Stimulated activated CD8-positive, alpha-beta memory T cell treated with anti-CD3 and anti-CD28 coated beads, Interleukin-4, amount 100 ng/mL, for 1 hour (primary cell): ENCODE measurements at places on chromosomes 1 and 21.

DNA sequence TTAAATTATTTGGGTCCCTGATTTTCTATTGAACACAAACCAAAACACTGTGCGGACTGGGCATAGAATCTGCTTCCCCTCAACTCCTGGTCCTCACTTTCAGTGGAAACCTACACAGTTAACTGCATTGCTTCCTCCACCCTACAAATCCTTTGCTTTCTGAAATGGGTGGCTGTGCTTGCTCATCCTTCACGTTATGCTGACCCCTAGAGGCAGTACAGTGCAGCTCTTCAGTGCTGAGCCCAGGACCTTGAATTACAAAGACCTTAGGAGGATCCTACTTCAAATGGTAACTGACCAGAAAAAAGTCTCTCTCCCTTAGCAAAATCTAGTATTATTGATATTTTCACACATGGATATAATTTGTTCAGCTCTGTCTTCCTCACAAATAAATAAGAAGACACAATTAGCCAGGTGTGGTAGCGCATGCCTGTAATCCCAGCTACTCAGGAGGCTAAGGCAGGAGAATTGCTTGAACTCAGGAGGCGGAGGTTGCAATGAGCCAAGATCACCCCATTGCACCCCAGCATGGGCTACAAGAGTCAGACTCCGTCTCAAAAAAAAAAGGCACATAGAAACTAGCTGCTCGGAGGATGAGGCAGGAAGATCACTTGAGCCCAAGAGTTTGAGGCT, 63.4 kb upstream of the L1TD1 start:
- no peak for DNase-seq

GRCh38 chr1:106785176-106785575, 271.3 kb upstream of the PRMT6 start:
- DNase-seq, result no peak

- DNase-seq, result no peak
These were observed 661.0 kb upstream of the PTBP2 start for GRCh38 chr1:96060621-96061020.

- DNase-seq, result no peak
These were observed 57.1 kb downstream of the ZNF684 start for GRCh38 chr1:40588586-40588985.

DNA sequence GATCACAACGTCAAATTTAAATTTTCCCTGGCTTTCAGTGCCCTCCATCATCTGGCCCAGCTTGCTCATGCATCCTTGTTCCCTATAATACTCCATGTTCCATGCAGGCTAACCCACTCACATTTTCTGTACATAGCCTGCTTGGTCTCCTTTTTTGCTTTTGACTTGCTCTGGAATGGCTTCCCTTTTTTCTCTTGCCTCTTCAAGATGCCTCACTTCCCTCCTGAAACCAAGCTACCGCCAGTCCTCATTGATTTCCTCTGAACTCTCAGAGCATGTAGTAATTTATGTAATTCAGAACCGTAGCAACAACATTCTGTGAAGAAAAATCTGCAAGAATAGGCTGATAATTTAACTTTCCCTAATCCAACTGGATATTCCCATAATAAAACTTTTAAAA, 10.3 kb downstream of the CAP1 start:
- DNase-seq, result no peak

- no peak for DNase-seq
These were observed 27.8 kb downstream of the ZNF362 start for GRCh38 chr1:33284049-33284448.

DNA sequence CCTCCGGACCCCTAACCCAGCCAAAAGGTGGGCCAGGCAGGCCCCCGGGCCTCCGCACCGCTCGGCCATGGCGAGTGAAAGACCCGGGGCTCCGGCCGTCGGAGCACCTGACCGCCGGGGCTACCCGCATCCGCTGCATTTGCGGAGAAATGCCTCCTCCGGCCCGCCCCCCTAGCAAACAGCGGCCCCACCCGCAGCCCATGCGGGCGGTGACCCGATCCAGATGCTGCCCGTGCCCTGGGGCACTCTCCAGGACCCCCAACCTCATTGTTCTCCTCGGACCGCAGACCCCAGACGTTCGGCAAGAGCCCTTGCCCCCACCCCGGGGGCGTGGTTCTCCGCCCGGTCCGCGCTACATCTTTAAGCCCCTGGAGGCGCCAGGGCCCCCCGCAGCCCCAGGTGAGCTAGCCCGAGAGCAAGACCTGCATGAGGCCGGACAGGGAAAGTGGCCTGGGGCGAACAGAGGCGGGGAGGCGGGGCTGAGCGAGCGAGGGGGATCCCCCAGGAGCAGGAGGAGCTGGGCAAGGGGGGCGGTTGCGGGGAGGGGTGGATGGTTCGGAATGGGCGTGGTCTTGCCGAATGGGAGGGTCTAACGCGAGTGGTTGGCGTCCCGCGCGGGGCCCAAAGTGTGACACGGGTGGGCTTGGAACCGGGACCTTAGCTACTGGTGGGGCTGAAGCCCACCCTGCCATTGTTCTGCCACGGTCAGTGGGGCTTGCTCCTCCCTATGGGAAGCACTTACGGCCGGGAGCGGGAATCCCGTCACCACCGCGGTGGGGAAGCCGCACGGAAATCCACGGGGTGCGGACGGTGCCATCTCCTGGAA, 6.3 kb upstream of the CRYBG2 start:
- no peak for DNase-seq

DNA sequence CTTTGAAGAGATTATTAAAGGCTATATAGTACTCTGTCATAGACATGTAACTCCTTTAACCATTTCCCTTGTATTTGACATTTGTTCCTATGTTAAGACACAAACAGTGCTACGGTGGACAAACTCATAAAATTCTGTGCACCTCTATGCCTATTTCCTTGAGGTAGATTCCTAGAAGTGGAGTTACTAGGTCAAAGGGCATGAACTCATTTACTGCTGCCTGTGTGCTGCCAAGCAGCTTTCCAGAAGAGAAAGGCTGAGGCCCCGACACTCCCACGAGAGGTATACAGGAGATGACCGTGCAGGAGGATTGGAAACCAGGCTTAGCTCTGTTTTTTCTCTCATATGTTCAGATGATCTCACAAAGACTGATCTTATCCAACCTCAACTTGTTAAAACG, 34.4 kb upstream of the TENT5C start:
- DNase-seq, result no peak

- DNase-seq, result no peak
These were observed 5.6 kb downstream of the CAMK2N1 start for GRCh38 chr1:20480243-20480944.

GRCh38 chr1:89871768-89872473, 51.1 kb downstream of the LRRC8D start:
- no peak for DNase-seq

GRCh38 chr1:39969531-39970270, 14.8 kb downstream of the MFSD2A start:
- DNase-seq, result no peak

- no peak for DNase-seq
These were observed 27.2 kb downstream of the ADAMTS5 start for GRCh38 chr21:26939601-26940111.

DNA sequence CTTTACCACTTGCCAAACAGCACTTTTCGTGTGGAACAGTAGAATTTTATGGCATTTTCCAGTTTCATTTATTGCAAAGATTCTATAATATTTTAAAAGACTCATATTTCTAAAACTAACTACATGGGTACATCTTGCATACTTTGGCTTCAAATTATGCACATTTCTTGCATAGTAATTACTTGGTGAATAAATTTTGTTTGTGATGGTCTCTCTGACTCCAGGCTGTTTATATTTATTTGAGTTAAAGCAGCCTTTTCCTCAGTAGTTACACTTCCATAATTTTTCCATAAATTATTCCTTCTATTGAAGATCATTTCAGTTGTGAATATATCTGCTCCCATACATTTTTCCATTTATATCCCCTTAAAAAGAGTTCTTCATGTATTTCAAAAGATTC, 6.9 kb upstream of the NHLH2 start:
- DNase-seq, result no peak

DNA sequence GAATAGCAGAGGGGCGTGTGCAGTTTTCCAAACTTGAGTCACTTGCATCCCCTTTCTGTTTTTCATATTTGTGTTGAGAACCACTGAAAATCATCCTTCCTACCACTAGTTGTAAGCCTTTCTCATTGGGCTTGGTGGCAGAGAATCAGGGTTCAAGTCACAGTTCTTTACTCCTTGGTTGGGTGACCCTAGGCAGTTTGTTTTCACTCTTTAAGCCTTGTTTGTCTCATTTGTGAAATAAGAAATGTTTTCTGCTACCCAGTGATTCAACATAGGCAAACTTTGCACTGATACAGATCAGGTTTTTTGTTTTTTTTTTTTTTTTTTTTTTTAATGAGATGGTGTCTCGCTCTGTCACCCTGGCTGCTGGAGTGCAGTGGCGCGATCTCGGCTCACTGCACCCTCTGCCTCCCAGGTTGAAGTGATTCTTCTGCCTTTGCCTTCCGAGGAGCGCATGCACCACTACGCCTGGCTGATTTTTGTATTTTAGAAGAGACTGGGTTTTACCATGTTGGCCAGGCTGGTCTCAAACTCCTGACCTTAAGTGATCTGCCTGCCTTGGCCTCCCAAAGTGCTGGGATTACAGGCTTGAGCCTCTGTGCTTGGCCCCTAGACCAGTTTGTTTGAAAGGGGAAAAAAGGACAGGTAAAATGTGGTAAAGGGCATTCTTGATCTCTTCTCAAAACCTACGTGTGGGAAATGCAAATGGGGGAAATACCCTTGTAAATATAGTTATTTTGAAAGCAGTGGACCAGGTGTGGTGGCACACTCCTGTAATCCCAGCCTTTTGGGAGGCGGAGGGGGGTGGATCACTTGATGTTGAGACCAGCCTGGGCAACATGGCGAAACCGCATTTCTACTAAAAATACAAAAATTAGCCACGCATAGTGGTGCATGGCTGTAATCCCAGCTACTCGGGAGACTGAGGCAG, 3.2 kb downstream of the CLIC4 start:
- DNase-seq, result no peak

DNA sequence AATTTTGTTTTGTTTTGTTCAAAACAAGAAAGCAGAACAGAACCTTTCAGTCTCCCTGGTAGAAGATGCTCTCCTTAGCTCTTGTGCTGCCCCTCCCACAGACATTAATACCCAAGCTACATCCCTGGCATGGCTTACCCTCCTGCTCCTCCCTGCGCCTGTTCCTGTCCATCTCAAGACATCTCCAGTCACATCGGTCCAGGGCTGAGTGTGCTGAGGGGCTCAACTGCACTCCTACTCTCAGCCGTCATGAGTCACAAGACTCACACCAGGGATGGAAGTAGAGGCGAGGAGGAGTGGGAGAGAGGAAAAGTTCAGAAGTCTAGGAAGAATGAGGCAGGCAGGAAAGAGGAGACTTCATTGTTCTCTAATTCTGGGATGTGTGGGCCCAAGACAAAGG, 9.2 kb upstream of the TACSTD2 start:
- no peak for DNase-seq
